ENCODE measurements at places on chromosomes 2 and 18.

DNA sequence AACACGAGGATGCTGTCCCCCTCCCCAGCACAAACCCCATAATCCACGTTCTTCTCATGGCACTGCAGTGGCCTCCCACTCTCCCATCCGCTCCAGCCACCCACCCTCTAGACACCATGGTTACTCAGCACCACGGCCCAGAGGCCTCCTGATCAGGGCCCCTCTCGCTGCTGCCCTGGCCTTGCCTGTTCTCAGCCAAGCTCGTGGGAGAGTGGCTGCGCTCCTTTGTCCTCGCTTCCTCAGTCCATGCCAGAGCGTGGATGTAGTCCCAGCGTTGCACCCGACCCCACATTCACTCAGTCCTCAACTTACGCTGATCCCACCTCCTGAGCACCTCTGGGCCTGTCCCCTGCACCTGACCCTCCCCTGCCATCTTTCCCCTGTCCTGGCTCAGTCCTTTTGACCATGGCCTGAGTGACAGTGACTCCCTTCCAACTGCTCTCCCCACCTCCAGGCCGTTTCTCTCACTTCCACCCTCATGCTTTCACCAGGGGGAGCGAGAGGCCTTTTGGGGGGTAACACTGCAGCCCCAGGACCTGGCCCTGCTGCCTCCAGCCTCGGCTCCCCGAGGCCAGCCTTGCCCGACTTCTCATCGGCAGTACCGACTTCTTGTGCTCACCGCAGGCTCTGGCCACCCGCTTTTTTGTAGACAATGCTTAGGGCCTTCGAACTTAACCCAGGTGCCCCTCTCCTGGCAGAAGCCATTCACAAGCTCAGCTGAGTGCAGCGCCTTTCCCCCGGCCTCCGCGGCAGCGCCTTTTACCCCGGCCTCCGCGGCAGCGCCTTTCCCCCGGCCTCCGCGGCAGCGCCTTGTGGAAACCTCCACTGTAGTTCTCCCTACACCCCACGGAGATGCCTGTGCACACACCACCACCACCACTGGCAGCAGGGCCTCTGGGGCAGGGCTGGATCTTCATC, 131.4 kb downstream of the CLIP4 start:
- H3K4me3 ChIP-seq = no peak overlapping the region
- no peak for DNase-seq
- peaks cover under 1% of the 10 kb centered on the region for H3K27me3 ChIP-seq
- no peaks in the 10 kb centered on the region for H3K4me1 ChIP-seq
- no peak overlapping the region for H3K27ac ChIP-seq

- H3K4me1 ChIP-seq = no peaks in the 10 kb centered on the region
Measured at GRCh38 chr2:79716266-79716665, 203.4 kb downstream of the CTNNA2 start.

DNA sequence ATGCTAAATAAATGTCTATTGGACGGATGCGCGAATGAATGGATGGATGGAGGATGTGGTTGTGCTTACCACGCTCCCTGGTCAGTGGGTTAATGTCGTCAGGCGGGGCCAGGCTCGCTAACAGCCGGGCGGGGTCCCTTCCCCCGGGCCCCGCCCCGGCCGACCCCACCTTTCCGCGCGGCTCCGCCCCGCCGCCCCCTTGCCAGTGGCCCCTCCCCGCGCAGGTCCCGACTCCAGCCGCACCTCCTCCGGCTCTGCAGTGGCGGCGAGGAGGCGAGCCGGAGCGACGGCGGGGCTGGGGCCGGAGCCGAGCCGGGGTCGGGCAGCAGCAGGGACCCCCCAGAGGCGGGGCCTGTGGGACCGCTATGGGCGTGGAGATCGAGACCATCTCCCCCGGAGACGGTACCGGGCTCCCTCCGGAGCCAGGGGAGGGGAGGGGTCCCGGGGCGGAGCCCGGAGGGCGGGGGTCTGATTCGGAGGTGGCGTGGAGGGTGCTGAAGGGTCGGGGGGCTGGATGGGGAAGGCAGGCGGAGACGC, at the start of gene FKBP1B:
Gene FKBP1B, plus strand, starts transcription at position 257 of the 537 bp plus-strand sequence. Its CDS starts 109 bp downstream, at position 366.
- DNase-seq = peak; percentile 74
- no peak within 1 kb of the TSS for H3K27ac ChIP-seq
- no peak within 1 kb of the TSS for H3K4me3 ChIP-seq
- H3K27me3 ChIP-seq = peaks cover 11% of the 10 kb centered on the region
- peaks cover 2% of the 10 kb centered on the region for H3K36me3 ChIP-seq

DNA sequence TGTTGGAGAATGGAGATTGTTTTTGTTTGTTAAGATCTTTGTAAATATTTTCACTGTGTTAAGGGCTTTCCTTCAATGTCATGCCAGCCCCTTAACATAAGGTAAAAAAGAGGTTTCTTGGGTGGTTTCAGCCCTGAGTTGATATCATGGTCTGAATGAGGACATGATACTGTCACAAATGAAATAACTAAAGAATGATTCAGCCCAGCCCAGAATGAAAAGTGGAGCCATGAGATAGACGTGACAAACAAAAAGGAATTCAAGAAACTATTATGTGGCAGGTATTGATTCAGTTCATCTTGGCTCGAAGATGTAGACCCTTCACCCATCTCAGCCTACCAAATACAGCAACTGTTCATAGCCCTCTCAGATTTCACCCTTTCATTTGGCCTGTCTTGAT, 88.6 kb upstream of the TTN start:
- H3K27ac ChIP-seq = no peak overlapping the region
- no peaks in the 10 kb centered on the region for H3K27me3 ChIP-seq
- H3K36me3 ChIP-seq = no peaks in the 10 kb centered on the region
- H3K4me1 ChIP-seq = no peaks in the 10 kb centered on the region
- no peak for DNase-seq

- no peak overlapping the region for H3K4me3 ChIP-seq
- no peak for DNase-seq
- H3K27me3 ChIP-seq = no peaks in the 10 kb centered on the region
- H3K36me3 ChIP-seq = peaks cover 7% of the 10 kb centered on the region
- H3K4me1 ChIP-seq = no peaks in the 10 kb centered on the region
Measured at GRCh38 chr2:147255812-147256211, 589.0 kb upstream of the ACVR2A start.
